ENCODE measurements at places on chromosomes 2 and 18.

DNA sequence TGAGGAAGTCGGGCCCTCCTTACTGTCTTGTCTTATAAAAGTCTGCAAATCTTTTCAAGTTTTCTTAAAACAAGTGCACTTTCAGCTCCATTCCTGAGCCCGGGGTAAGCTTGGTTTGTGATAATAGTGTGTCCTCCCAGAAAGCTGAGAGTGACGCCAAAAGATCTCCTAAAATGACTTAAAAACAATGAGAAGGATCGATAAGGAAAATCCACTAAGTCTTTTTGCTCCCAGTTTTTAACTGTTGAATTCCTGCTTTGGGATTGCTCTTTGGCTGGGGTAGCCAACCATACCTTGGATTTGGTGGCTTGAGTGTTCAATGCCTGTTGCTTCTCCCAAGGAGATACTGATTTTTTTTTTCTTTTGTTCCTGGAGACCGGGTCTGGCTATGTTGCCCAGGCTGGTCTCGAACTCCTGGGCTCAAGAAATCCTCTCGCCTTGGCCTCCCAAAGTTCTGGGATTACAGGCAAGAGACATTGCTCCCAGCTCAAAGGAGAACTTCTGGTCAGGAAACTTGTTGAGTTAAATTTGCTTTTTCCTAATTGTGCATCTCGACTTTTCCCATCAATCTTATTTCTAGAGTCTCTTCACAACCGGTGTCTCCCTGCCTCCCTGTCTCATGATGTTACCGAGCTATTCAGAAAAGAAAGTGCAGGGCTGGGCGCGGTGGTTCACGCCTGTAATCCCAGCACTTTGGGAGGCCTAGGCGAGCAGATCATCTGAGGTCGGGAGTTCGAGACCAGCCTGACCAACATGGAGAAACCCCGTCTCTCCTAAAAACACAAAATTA is 3.0 kb downstream of the TGIF1 start:
- DNase-seq: no peak

GRCh38 chr18:36142751-36143150 is 13.1 kb downstream of the ELP2 start:
- DNase-seq: no peak

DNA sequence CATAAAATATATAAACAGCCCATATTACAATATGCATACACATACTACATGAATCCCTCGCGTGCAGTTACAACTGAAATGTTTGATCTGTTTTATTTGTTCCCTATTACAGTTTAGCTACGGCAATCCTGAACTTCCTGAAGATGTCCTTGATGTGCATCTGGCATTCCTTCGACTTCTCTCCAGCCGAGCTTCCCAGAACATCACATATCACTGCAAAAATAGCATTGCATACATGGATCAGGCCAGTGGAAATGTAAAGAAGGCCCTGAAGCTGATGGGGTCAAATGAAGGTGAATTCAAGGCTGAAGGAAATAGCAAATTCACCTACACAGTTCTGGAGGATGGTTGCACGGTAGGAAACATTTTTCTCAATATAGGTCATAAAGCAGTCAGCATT is 36.4 kb downstream of the COL3A1 start:
- no peak for DNase-seq

DNA sequence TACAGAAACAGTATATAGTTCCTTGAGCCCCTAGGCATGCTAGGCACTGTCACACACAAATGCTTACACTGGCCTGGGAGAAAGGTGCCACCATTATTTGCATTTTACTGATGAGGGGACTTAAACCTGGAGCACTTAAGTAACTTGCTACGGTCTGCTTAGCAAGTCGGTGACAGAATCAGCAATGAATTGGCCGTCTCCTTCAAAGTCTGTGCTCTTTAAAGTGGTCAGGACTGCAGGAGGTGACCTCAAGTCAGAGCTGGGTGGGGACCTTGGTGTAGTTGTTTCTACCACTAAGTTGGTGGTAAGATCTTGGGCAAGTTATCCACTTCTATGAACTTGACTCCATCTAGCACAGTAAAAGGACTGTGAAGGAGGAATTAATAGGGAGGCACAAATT is 34.8 kb downstream of the PTPRM start:
- no peak for DNase-seq

DNA sequence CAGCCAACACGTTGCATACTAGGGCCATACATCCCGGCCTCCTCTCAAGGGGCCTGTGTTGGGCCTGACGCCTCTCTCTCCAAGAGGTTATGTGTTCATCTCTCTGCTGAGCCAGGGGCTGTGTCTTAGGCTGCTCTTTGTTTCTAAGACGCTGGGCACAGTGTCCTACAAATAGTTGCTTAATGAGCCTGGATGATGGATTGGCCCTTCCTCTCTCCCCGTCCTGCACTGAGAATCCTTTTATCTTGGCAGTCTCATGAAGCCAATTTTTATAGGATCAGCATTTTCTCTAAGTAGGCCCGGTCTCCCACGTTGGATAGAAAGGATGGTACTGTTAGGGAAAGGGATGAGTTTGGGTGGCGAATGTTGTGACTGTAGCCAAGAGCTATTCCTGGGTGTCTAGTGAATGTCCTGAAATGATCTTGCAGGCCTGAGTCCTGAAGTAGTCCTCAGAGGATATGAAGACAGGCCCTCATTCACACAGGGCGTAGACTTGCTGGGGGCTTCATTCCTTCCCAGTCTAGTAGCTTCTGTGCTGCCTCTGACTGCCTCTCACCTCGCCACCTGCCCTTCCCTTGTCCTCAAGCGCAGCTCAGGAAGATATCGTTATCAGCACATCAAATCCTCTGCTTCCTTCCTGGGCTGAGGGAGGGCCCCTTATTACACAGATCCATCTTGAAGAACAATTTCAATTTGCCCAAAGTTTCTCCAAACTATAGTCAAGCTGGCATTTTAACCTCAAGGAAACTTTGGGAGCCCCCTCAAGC is 8.8 kb downstream of the LBH start:
- DNase-seq: no peak

GRCh38 chr2:262117-262516 is 1.7 kb downstream of the SH3YL1 start:
- no peak for DNase-seq

DNA sequence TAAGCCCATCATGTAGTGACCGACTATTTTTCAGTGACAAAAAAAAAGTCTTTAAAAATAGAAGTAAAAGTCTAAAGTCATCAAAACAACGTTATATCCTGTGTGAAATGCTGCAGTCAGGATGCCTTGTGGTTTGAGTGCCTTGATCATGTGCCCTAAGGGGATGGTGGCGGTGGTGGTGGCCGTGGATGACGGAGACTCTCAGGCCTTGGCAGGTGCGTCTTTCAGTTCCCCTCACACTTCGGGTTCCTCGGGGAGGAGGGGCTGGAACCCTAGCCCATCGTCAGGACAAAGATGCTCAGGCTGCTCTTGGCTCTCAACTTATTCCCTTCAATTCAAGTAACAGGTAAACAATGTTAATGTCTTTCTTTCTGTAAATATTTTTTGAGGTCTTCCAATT is at the start of gene CD28:
Gene CD28, plus strand, starts transcription at position 237 of the 400 bp plus-strand sequence. Its CDS starts 58 bp downstream, at position 295.
- DNase-seq: no peak

DNA sequence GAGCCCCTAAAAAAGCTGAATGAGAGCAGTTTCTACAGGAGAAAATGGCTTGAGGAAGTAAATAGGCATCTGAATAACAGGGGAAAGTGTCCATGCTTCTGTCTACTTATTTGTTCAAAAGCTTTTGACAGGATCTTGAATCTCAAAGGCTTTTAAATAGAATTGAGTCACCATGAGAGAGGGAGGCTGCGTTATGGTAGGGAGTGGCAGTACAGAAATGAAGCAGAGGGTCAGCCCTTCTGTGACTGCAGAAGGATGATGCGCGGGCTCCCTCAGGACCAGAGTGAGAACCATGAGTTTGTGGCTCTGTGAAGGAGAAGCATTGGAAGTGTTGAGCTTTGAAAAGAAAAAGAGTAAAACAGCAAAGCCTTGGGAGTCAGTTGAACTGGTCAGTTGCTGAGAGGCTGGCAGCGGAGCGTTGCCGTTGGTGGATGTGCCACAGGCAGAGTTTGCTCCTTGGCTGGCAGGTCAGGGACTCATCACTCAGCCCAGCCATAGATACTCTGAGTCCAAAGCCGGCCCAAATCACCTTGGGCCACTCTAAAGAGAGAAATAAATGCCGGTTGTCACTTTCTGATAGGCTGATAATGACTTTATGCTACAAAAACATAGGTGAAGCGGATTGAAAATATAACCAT is 17.4 kb downstream of the COPS7B start:
- DNase-seq: no peak
